AG04449 (cell line): ENCODE measurements at places on chromosomes 5 and 9.
A peak's percentile ranks its signal among the peaks of the same experiment; 100 is the strongest.

DNA sequence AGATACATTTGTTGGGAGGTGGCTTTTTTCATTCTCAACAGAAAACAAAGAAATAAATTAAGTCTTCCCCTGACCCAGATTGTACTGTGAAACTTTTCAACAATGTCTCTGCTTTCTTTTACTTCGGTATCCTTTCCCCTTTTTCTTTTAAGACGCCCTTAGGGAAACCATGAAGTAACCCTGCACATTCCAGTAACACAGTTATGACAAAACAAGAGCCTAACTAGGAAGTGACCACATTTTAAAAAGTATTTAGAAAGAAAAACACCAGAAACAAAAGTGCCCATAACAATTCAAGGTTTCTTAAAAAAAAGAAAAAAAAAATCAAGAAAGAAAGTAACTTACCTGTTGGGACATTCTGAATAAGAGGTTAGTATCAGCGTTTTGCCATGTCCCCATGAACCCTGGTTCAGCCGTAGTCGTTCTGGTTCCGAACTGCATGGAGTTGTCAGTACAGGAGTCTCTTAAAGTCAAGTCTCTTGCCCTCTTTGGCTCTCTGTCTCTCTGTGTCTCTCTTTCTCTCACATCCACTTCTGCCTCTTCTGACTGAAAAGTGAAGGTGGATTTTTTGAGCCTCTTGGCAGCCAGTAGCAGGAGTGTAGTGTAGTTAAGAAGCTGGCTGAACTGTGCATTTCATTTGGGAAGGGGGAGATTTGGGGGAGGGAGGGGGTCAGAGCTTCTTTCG is 142.9 kb downstream of the BNC2 start:
- no peak for DNase-seq

- DNase-seq: no peak
Observed at GRCh38 chr5:98497418-98497817, 276.0 kb upstream of the RGMB start.

GRCh38 chr5:143924311-143924978 is 112.5 kb downstream of the HMHB1 start:
- no peak for DNase-seq

- no peak for DNase-seq
Observed at GRCh38 chr5:887947-888637, 4.5 kb downstream of the BRD9 start.

- no peak for DNase-seq
Observed at GRCh38 chr5:1522601-1523479, 920 bp downstream of the LPCAT1 start.

DNA sequence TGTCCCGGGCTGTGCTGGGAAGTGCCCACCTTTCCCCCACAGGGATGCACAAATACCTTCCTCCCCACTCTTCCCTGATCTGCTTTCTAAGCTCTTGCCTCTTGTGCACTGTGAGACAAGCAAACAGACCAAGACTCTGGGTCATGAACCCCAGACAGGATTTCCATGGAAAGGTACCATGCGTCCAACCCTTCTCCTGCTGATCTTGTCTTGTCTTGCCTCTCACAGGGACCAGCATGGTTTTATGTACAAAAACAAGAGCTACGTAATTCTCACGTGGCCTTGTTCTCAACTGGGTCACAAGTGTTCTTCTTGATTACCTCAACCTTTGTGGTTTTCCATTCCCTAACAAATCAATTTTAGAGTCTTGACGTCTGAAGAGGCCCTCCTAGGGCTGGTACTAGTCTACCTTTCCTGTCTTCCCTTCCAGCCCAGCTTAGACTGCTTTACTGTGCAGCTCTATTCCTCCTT is 176.5 kb upstream of the MAP3K1 start:
- no peak for DNase-seq

DNA sequence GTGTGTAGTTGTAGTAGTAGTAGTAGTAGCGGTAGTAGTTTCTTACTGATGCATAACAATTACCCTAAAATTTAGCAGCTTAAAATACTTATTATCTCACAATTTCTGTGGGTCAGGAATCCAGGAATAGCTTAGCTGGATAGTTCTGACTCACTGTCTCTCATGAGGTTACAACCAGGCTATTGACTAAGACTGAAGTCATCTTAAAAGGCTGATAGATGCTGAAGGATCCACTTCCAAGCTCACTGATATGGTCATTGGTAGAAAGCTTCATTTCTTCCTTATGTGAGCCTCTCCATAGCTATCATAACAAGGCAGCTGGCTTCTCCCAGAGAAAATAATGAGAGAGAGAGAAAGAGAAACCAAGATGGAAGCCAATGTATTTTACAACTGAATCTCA is 147.5 kb upstream of the FBXL17 start:
- DNase-seq: peak; percentile 33

GRCh38 chr9:107706701-107707427 is 217.3 kb upstream of the KLF4 start:
- DNase-seq: no peak

DNA sequence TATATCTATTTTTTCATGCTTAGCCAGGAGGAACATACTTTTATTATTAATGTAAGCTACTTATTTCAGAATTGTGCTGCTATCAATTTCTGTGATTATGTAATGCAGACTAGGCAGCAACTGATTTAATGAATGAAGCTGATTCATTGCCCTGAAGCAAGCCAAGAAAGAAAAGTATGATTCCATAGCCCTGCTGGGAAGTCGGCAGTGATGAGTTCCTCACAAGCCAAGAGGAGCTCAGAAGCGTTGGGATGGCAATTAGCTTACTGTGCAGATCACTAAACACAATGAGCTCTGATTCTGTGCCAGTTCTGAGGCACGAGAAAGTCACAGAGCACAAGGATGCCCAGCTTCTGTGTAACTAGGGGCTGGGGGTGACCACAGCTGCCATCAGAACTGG is 254.3 kb upstream of the KLF9 start:
- no peak for DNase-seq

DNA sequence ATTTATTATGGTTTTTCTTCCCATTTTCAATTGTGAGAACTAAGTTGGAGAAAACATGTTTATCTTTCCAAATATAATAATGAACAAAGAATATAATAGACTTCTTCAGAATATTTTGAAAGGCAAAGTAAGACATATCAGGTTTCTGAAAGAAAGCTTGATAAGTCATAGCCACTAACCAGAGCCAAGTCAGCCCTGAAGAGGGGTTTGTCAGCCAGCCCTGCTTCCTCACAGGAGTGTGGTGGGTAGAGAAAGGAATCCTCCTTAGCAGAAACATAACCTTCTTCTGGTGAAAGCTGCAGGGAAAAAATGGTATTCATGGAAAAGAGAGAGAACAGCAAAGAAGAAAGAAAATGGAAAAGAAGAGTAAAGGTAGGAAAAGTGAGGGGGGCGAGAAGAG is 93.4 kb downstream of the MPDZ start:
- DNase-seq: no peak

DNA sequence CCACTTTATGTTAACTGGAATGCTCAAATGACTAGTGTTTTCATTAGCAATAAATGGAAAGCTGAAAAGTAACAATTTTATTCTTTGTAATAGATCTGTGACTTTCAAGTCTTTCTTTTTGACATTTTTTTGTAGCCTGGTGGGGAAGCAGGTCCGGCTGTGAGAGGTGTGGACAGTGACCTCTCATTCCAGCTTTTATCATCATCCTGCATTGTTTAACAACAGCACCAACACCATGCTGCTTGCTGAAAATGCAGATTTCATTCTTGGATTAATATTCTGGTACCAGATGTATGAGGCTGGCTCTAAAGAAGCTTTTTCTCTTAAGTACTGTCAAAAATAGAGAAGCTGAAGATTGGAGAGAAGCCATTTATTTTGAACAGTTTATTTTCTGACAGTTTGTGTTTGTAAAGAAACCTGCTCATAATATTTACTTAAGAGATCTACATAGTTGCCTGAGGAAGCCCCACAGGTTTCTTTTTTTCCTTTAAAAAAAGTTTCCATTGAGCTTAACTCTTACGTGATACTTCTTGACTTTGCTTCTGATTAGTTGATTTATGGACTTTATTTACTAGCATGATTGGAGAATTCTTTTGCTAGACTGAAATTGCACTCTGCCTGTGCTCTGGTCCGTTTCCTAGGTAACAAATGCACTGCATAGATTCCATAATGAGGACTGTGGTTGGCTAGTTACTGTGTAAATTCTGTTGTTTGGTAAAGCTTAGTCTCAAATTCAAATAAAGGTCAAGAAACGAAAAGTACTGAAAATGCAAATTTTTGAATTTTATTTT is 3.4 kb downstream of the KIAA1958 start:
- DNase-seq: no peak

DNA sequence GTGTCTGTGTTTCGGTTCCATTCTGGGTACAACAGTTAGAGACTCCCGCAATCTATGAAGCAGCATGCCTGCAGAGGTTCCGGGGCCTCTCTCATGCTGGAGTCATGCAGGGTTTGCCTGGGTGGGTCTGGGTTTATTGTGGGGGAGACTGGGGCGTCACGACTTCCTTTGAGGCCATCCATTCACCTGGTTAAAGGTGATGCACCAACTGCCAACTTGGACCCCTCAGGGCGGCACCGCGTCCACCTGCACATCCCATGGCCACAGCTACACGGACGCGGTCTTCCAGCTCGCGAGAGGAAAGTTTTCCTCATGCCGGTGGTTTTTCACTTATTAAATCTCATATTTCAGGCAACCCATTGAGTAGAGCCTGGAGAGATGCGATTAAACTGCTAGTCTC is 30.9 kb upstream of the IRX4 start:
- DNase-seq: no peak

GRCh38 chr5:16975950-16976624 is 40.0 kb upstream of the MYO10 start:
- no peak for DNase-seq

DNA sequence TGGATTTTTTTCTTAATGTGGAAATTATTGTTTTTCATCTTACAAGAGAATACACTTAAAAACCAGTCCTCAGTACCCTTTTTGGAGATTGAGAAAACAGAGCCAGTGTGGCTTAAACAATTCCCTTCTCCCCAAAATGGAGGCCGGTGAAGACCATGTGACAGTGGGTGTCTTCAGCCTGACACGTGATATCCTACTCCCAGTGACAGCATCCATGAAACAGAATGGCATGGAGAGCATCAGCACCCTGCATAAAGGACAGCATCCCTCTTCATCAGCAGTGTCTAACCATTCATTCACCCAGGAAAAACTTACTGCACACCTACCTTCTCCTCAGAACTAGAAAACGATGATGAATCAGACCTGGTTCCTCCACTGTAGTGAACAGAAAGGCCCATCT is 103.4 kb upstream of the RAI14 start:
- no peak for DNase-seq

DNA sequence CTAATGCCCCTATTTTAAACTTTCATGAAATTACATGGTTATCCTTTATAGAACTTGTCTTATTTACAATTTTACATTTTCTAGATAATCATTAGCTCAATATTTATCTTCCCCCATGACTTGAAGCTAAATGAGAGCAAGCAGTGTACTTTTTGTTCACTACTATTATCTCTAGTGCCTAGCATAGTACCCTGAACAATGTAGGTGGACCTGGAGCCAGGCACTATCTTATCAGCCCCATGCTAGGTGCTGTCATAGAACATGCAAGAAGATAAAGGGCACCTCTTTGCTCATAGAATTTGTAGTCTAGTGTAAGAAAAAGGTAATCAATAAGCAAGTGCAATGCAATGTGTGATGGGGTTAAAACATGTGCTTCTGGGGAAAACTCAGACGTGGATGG is 399.9 kb downstream of the ELAVL2 start:
- no peak for DNase-seq

DNA sequence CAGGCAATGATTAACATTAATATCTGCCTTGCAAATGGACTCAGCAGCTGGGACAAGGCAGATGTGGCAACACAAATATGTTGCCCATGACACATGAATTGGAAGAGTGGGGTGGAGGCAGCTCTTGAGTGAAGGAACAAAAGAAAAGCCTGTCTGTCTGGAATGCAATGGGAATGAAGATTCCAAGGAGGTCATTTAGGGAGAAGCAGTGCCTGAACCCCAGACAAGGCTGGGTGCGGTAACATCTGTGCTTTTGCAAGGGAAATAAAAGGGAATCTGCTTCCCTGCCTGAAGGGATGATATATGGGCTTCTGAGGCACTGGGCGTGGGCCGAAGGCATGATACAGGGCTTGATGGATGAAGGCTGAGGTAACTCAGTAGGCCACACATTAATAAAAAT is 94.1 kb upstream of the TRIM32 start:
- no peak for DNase-seq

DNA sequence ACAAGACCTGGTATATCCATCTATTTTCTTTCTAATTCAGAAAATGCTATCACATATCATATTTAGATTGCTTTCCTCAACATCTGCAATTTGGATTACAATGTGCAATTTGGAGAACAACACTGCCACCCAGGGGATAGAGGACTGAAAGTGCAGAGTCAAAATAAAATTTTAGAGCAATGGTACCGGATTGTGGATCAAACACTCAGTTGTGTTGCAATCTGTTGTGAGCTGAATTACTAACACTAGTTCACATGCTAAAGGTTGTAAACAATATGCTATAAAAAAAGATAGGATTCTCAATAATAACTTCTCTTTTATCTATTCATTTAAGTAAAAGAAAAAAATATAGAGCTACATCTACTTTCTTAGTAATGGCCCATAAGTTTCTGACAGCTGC is 11.9 kb upstream of the SRFBP1 start:
- DNase-seq: no peak

DNA sequence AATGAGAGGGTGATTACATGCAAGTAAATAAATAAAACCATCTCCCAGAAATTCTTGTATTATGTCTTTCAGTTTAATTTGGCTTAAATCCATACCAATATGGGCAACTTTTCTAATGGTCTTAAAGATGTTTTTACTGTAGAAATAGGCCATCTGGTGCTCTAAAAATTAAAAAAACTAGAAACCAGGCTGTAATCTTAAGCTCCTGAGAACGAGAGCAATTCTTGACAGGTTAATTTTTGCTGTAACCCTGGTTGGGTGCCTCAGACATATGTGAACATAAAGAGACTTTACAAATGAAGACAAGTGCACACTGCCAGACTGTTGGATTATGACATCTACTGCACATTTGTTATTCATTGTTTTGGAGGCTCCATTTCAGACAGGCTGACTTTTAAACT is 246.8 kb upstream of the DAB2 start:
- no peak for DNase-seq

GRCh38 chr5:177599731-177600507 is at the start of gene B4GALT7:
B4GALT7 (plus strand) TSS chr5:177600132; CDS start chr5:177600211, 79 bp downstream.
- DNase-seq: no peak

- no peak for DNase-seq
Observed at GRCh38 chr5:5291357-5291756, 131.1 kb upstream of the ICE1 start.

DNA sequence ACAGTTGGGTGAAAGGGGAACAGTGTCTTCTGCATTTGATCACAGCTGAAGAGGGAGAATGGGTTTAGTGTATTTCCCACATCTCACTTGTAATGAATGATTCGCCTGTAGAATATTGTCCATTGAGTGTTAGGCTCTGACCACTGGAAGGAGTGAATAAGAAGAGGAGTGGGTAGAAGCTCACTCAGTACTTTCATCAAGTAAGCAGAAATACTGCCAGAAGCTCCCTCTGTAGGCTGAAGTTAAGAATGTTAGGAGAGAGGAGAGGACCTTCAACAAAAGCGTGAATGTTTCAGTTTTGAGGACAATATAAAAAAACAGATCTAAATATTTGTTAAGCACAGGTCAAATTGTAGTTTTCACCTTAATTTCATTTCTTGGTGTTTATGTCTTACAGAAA is 27.5 kb downstream of the FSD1L start:
- peak; percentile 23 for DNase-seq
